ENCODE measurements at places on chromosomes 7 and 10.

- no peak for DNase-seq
Measured at GRCh38 chr10:82084904-82085303, 209.9 kb downstream of the NRG3 start.

DNA sequence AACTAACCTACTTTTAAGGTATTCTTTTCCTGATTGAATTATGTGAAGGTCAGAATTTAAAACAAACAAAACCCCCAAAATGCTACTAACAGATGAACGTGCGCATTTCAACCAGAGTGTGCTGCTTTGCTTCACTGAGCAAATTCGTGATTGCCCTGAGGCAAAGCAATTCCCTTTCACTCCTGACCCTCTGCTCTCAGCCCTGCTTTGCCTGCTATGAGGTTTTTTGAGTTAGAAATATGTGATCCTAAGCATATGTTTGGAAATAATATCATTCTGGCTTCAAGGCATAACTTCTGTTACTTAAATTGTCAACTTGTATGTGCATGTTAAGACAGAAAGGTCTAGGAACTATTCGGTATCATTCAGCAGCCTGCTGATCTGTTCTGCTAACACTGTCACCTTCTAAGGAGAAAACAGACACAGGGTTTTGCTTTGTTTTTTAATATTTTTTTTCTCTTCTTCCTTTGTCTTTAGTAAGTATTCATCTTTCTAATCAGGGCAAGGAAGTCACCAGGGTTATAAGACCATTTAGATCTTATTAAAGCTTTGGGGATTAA lies 124.2 kb downstream of the GNAT3 start:
- DNase-seq: no peak

GRCh38 chr7:40704172-40704571 lies 569.4 kb downstream of the SUGCT start:
- no peak for DNase-seq

- DNase-seq: no peak
Measured at GRCh38 chr7:29490094-29490607, 73.5 kb upstream of the PRR15 start.

DNA sequence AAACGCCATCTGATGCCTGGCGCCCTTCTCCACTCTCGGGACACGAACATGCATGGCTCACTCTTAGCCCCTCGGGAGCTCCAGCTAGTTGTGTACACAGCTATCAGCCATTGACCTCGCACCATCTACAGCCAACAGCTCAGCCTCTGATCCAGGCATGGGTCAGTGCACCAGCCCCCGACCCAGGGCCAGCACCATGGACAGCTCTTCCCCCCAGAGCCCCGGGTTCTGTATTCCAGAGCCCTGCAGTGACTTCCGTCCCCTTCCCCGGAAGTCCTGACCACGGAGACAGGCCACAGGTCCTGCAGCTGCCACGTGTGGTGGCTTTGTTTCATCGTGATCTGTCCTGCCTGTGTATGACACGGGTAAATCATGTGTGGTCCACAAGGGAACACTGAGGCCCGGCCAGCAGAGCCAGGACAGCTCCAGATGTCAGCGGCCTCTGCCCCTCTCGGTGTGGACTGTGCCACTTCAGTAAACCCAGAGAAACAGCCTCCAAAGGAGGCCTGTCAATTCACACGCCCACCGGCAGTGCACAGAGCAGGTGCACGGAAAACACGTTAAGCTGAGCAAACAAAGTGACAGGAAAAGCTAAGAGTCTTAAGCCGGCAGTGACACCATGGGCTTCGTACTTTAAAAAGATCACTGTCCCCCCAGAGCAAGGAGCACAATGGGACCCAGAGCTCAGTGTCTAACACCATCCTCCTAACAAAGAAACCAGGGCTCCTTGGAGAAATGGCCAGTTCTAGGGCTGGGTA lies 13.0 kb downstream of the STK32C start:
- no peak for DNase-seq

- DNase-seq: no peak
Measured at GRCh38 chr7:6162650-6163366, 109.6 kb downstream of the CYTH3 start.

GRCh38 chr10:45044290-45044689 lies 43.6 kb downstream of the ZNF22 start:
- DNase-seq: no peak

- DNase-seq: no peak
Measured at GRCh38 chr10:126497672-126498071, 109.4 kb upstream of the ADAM12 start.

GRCh38 chr10:3623746-3624145 lies 161.3 kb downstream of the KLF6 start:
- DNase-seq: no peak

- no peak for DNase-seq
Measured at GRCh38 chr7:68245688-68246087, 1249.1 kb downstream of the TYW1 start.

GRCh38 chr10:42488416-42488815 lies 150.0 kb downstream of the ZNF33B start:
- DNase-seq: no peak

- peak; percentile 90 for DNase-seq
Measured at GRCh38 chr10:8054494-8055407, at the start of gene GATA3. GATA3 (plus strand) TSS chr10:8054688; CDS start chr10:8055656, 968 bp downstream.

- no peak for DNase-seq
Measured at GRCh38 chr7:1523208-1523607, 7.3 kb upstream of the MAFK start.
